HT-29 (cell line): ENCODE measurements at places on chromosomes 5 and 9. TPM values are rescaled to one million over a fixed set of nuclear protein-coding genes. Genes with fewer than 3 reads are reported as not detected.

Gene BTNL8
- total RNA-seq = 0.13 and 1.0 TPM in 2 replicates

Gene TSLP
- not detected in 2 replicates for total RNA-seq

Gene TMEM245
- 14.8 and 17.1 TPM in 2 replicates for total RNA-seq

Gene PCDHB5
- total RNA-seq = not detected in 2 replicates

Gene SPATA31E1
- total RNA-seq = not detected in 2 replicates

Gene SMAD5
- total RNA-seq = 12.4 and 14.5 TPM in 2 replicates

Gene SPINK6
- total RNA-seq = not detected in 2 replicates

Gene CCL28
- total RNA-seq = 2.2 and 4.2 TPM in 2 replicates

Gene PCDHB13
- 0.05 and 0.15 TPM in 2 replicates for total RNA-seq

Gene NFIL3
- 1.2 and 1.4 TPM in 2 replicates for total RNA-seq
